ENCODE measurements at places on chromosomes 5 and 9. TPM values are rescaled to one million over a fixed set of nuclear protein-coding genes. Genes with fewer than 3 reads are reported as not detected.

TEX48 gene
- not detected for polyA plus RNA-seq

DNA sequence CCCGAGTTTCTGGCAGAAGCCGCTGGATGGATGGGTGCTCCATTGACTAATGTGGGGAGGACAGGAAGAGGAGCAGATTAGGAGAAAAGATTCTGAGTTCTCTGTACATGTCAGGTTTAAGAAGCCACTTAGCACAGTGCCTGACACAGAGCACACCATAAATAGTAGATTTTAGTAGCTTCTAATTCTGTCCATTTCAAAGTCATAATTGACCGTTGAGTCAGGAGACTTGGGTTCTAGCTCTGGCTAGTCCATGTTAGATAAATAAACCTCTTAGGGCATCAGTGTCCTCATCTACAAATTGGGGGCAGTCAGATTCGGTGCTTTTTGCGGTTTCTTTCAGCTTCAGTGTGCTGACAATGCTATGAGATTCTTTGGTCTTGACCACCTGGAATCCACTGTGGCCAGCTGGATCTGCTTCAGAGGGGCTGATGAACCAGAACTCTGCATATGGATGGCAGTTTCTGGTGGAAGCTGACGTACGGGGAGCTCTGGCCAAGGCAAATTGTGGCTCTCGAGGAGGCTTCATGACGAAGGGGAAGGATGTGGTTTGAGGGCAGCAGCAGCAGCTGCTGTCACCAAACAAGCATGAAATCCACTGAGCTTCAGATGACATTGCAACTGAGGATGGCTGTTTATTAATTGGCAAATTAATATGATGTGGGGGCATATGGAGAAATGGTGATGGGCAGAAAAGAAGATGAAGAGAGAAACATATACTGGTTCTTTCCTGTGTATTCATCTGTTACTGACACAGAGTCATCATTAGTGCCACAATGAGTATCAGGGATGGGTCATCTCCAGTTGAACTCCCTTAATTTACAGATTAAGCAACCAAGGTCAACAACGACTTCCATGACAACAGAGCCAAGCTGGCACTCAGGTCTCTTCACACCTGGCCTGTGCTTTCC is 134.4 kb downstream of the AOPEP start:
- peak; percentile 92 for DNase-seq

DNA sequence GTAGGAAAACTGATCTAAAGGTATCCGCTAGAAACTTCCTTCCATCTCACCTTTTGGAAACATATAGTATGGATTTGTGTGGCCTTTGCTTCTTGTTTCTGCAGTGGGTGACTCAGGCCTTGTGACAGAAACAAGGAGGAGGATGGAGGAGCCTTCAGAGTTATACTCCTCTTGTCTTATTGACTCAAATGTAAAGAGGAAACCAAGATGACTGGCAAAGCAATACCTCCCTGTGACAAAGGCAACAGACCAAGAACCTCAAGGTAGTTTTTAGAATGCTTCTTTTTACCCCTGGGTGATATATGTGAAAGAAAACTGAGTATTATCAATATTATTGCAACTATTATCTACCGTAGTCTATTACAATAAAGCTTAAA is 123.3 kb upstream of the SLIT3 start:
- DNase-seq = no peak

DNA sequence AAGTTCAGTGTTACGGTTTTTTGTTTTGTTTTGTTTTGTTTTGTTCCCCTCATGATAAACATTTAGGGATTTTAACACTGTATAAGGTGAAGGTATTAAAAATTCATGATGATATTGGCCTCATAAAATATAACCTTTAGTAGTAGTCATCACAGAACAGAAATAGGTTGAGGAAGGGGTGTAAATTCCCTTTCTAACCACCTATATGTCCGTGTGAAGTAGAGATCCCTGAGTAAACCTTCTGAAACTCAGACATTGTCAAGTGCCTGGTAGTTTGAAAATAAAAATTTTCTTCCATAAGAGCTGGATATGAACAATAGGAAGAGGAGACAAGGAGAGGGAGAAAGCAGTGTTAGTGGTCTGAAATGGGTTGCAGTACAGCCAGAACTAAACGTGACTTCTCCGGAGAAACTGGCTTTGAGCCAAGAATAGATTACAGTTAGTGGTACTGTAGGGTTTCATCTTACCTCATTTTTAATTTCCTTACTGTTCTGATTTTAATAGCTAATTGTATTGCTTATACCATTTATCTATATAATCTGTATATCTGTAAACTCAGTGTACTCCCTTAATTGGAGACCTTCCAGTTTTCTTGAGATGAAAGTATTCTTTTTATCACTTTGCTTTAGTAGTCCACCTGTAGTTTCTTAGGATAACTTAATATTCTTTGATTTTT is 18.3 kb downstream of the UGCG start:
- DNase-seq = no peak

Measured in GM12878 (cell line).